ENCODE measurements at places on chromosomes 4 and X. TPM values are rescaled to one million over a fixed set of nuclear protein-coding genes. Genes with fewer than 3 reads are reported as not detected.

The FHDC1 gene
- 3.7 TPM for total RNA-seq

The DTHD1 gene
- total RNA-seq = not detected

The UNC5C gene
- total RNA-seq = 2.8 TPM

The MAGEB3 gene
- not detected for total RNA-seq

The MAGEA2B gene
- total RNA-seq = not detected

The RPL39 gene
- 7,088 TPM for total RNA-seq

The N4BP2 gene
- total RNA-seq = 13.7 TPM

The PPA2 gene
- total RNA-seq = 70.0 TPM

The KLB gene
- total RNA-seq = 0.21 TPM

The BOD1L1 gene
- 28.7 TPM for total RNA-seq

The MTTP gene
- 0.07 TPM for total RNA-seq

The CT45A3 gene
- not detected for total RNA-seq

The UGT2B10 gene
- not detected for total RNA-seq

The MAGEB17 gene
- total RNA-seq = not detected

The CDKN2AIP gene
- 28.5 TPM for total RNA-seq

The GAGE1 gene
- not detected for total RNA-seq

The FAM47E gene
- total RNA-seq = 3.1 TPM

DNA sequence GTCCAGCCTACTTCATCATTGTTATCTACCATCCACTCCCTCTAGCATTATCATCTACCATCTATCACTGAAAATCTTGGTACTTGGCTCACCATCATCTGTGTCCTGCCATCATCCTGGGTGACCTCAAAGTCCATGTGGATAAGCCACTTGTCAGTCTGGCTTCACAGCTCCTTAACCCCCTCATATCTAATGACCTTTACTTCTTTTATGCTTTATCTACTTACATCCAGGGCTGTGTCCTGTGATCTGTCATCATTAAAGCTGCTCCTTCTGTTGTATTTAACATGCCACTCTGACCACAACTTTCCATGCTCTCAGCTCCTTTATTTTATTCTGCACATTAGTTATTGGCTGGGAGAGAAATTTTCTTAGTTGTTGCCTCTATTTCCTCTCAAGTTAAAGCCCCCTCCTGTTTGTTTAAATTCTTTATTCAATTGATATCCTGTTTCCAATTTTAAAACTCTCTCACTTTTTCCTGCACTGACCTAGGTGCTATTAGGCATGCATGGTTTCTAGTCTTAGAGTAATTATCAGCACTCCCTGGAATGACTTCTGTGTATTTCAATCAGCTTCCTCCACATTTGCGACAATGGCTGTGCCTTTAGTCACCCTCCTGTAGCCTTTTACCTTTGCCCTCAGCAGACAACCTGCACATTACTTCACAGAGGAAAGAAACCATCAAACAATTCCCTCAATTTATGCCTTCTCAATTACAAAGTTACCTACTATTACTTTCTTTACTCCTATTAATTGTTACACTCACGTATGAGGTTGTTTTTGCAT lies 8.1 kb upstream of the FABP2 start:
- no peak for DNase-seq

DNA sequence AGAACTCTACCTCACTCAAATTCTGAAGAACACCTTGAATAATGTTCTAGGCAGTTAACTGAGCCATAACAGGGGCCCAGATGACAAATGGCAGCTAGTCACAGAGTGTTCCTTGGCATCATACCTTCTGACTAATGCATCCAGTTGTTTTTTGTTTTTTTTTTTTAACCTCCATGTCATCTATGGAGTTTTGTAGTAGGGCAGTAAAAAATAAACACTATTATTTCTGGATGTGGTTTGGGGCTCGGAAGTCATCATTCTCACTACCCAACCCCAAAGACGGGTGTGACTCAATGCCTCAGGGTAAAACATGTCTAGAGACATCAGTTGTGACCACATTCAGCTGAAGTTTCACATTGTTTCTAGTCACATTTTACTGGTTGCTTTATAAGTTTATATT lies 31.2 kb upstream of the MCF2 start:
- DNase-seq = peak; percentile 12

DNA sequence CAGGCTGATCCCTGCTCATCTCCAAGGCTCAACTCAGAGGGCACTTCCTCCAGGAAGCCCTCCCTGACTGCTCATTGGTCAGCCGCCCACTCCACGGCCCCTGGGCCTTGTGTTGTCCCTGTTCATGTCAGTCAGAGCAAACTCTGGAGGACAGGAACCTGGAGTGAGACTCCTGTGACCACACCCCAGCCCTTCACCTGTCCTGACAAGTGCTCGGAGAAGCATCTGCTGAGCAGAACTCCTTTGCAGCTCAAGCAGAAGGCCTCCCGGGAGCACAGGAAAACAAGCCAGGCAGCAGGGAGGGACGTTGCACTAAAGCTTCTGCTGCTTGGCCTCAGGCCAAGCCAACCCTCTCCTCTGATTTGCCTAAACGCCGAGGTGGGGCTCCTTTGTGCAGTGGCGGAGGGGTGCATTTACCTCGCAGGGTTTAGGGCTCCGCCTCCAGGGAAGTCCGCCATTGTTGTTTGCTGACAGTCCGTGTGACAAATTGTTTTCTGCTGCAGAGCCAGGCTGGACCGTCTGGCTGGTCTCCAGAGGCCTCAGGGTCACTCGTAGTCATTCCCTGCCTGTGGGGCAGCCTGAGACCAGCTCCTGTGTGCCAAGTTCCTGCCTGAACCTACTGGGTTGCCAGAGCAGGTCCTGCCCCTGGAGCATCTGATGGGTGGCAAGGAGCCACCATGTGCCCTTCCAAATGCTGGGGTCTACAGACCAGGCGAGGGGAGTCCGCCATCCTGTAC lies 61.8 kb downstream of the C4orf50 start:
- DNase-seq = no peak

- DNase-seq = no peak
These were observed 22.4 kb downstream of the HPRT1 start for GRCh38 chrX:134482371-134482770.

GRCh38 chrX:71998836-71999509 lies 88.3 kb downstream of the NHSL2 start:
- DNase-seq = no peak

DNA sequence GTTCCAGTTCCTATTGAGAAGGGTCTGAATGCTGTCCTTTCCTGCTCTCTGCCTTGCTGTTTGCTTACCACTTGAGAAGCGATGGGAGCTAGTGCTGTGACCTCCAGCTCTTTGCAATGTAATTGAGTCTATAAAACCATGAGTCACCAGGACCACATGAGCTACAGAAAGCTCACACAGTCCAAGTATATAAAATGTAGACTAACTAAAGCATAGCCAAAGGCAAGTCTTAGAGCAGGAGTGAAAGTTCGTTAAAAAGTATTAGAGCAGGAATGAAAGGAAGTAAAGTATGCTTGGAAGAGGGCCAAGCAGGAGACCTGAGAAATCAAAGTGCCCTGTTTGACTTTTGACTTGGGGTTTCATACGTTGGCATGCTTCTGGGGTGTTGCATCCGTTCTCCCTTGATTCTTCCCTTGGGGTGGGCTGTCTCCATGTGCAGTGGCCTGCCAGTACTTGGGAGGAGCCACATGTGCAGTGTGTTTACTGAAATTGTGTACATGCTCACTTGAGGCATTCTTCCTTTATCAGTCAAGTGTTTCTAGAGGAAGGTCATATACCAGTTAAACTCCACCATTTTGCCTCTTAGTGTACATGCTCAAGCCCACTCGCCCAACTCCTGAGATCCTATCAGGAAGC lies 71.3 kb upstream of the KIT start:
- peak; percentile 25 for DNase-seq

- DNase-seq = no peak
These were observed 382.0 kb downstream of the MAGEB5 start for GRCh38 chrX:26597981-26598380.

GRCh38 chrX:27254656-27255055 lies 208.5 kb downstream of the PPP4R3C start:
- no peak for DNase-seq

- no peak for DNase-seq
These were observed 37.6 kb upstream of the CRMP1 start for GRCh38 chr4:5930456-5930855.

DNA sequence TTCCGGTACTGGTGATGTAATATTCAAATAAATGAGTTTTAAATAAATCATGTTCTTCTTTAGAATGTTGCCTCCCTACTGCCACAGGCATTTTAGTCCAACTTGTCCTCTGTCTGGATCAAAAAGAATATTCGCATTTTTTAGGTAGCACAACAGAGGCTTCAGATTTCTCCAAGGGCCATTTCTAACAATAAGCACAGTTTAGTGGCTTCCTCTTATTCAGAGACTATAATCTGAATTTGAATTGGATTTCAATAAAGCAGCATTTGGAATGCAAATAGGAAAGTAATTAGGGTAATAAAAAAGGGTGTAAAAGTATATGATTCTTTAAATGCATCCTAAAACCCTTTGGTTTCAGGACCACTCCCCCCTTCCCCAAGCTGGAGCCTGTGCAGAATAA lies 167.9 kb upstream of the GLRA2 start:
- DNase-seq = no peak

DNA sequence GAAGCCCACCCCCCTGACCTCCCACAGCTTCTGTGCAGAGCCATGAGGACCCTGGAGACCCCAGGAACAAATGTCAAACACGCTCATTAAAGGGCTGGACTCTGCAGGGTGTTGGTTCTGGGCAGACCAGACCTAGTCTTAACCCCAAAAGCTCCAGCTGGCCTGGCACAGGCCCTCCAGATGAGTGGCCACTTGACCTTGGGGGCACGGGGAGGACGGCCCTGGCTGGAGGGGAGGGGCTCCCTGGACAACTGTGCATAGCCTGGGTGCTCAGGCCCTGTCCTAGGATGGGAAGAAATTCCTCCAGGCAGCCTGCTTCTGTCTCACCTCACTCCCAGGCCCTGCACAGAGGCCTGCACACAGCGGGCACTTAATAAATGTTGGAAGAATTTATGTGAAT lies 9.4 kb downstream of the ADRA2C start:
- DNase-seq = no peak

GRCh38 chr4:95428291-95429070 lies 120.3 kb downstream of the UNC5C start:
- no peak for DNase-seq

DNA sequence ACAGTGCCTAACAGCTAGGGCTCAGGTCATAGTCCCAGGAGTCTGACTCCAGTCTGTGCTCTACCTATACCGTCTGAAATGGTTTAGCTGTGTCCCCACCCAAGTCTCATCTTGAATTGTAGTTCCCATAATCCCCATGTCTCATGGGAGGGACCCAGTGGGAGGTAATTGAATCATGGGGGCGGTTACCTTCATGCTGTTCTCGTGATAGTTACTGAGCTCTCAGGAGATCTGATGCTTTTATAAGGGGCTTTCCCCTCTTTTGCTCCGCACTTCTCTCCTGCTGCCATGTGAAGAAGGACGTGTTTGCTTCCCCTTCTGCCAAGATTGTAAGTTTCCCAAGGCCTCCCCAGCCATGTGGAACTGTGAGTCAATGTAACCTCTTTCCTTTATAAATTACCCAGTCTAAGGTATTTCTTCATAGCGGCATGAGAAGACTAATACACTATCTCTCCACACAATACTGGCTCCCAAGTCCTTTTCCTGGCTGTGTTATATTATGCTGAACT lies 110.8 kb downstream of the AFAP1 start:
- no peak for DNase-seq

GRCh38 chr4:102754044-102754443 lies 6.7 kb downstream of the MANBA start:
- DNase-seq = no peak

GRCh38 chr4:73193659-73194058 lies 64.9 kb downstream of the ANKRD17 start:
- no peak for DNase-seq

DNA sequence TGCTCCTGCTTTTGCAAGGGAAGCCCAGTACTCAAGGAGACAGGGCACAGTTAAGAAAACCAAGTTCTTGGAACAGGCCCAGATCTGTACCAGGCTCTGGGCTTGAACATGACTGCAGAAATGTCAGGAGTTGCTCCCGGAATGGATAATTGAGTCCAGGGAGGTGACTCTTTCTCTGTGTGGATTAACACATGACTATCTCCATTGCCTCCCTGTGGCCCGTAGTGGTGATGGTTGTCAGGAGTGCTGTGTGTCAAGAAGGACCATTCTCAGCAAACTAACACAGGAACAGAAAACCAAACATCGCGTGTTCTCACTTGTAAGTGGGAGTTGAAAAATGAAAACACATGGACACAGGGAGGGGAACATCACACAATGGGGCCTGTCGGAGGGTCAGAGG lies 39.9 kb downstream of the CCKAR start:
- DNase-seq = no peak

DNA sequence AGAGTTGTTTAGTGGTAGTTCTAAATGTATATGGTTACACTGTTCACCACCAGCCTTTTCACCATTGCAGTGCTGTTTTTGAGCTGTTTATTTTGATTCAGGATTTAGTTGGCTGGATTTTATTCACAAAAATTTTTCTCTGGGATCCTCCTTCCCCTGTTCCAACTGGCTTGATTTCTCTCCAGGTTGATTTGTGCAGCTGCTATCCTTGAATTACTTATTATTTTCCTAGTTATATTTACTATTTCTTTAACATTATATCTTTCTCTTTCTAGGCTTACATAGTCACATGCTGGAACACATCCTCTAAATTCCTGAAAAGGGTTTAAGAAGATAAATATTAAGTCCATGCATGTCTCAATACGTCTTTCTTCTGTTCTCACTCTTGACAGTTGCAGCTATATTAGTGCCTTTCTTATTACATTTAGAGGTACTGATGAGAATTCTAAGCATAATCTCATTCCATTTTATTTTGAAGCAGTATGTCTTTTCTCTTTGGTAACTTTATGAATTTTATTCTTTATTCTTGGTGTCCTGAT lies 82.2 kb downstream of the SUPT20HL2 start:
- no peak for DNase-seq

DNA sequence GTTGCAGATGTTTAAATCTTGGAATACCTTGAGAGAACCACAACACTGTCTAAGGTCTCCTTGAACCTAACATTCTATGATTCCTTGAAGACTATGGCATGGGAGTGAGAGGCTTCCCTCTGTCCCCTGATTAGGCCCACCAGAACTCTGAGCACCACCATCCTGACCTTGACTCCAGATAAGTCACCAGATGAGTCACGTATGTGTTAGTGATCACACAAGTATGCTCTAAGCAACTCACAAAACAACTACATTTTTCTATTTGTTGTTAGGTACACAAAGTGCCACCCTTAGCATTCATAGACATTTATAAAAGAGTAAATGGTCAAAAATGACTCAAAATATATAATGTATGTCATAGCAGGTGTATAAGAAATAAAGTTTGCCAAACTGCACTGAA lies 252.9 kb upstream of the CXXC4 start:
- no peak for DNase-seq

- DNase-seq = no peak
These were observed 4.1 kb downstream of the FOXO4 start for GRCh38 chrX:71099736-71100135.

GRCh38 chr4:152464030-152464823 lies 71.7 kb downstream of the FBXW7 start:
- DNase-seq = no peak

- DNase-seq = no peak
These were observed 14.9 kb upstream of the DCAF8L1 start for GRCh38 chrX:27996132-27996531.

DNA sequence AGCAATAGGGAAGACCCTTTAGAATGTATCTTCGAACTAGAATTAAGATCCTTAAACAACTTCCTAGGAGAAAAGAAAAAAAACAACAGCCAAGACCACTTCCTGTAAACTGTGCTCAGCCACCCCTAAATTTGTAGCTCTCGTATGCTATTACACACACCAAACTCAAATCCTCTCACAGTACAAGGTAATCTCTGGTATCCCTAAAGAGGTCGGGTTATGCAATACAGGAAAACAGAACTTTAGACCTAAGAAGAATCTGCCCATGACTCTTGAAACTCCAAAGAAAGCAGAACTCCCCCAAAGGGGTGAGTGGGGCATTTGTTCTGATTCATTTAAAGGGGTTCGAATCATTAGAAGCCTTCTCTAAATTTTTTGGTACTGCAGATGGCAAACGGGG lies 170.9 kb upstream of the CASK start:
- no peak for DNase-seq

Measured in kidney epithelial cell (primary cell).